T-helper 17 cell (primary cell): ENCODE measurements at places on chromosomes 7 and 10. TPM values are rescaled to one million over a fixed set of nuclear protein-coding genes. Genes with fewer than 3 reads are reported as not detected.

The HOXA11 gene
- not detected for total RNA-seq

The RARRES2 gene
- total RNA-seq = not detected

The VWC2 gene
- total RNA-seq = not detected

DNA sequence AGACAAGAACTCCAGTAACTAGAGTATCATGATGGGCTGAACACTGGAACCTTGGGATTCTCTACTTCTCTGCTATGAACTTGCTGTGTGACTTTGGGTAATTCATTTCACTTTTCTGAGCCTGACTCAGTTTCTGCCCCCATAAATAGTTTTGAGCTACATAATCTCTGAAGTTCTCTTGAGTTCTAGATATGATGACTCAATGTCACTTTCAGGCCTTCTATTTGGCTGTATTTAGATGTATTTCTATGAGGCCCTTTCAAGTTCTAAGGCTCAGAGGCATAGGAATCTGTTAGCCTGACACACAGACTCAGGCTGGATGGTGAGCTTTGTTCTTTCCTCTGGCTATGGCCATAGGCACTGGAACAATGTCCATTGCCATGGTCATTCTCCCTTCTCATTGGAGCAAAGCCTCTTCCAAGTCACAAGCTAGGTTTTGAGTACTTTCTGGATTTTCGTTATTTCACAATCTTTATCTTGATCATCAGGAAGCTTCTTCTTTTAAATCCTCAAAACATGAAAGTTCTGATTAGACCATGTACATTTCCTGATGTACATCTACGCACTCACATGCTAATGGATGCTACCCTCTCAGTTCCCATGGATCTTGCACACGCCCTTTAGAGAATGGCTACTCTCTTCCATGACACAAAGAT is 101.6 kb downstream of the TES start:
- DNase-seq = no peak

The URGCP gene
- 22.0 TPM for total RNA-seq

The DYDC2 gene
- total RNA-seq = not detected

The SMKR1 gene
- total RNA-seq = 0.77 TPM

- DNase-seq = no peak
Observed at GRCh38 chr10:132984008-132984295, 41.6 kb upstream of the CFAP46 start.

- no peak for DNase-seq
Observed at GRCh38 chr10:45180946-45181875, 134.2 kb downstream of the OR13A1 start.

GRCh38 chr10:62554632-62555199 is 180.5 kb downstream of the ZNF365 start:
- no peak for DNase-seq

DNA sequence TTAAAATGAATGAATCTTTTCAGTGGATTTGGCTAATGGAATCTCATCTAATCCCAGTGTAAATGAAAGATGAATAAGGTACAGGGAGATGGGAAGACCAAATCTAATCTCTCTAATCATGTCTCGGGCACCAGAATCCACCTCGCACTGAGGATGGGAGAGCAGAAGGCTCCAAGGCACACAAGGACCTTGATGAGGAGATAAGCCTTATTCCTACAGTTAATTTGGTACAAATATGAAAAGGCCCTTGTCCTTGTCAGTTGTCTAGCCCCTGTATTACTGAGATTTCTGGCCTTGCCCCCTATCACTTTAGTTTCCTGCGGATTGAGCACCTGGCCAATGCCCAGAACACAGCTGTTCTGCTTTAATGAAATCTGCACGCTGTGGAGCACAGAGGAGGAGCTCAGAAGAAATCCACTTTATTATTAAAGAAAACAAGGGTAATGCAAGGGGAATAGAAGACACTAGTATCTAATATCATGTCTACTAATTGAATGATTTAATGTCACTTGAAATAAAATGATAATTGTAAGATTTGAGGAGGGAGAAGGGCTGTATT is 321.4 kb upstream of the HGF start:
- no peak for DNase-seq

- no peak for DNase-seq
Observed at GRCh38 chr7:47040795-47041347, 541.0 kb downstream of the TNS3 start.

The BBS9 gene
- 25.3 TPM for total RNA-seq

DNA sequence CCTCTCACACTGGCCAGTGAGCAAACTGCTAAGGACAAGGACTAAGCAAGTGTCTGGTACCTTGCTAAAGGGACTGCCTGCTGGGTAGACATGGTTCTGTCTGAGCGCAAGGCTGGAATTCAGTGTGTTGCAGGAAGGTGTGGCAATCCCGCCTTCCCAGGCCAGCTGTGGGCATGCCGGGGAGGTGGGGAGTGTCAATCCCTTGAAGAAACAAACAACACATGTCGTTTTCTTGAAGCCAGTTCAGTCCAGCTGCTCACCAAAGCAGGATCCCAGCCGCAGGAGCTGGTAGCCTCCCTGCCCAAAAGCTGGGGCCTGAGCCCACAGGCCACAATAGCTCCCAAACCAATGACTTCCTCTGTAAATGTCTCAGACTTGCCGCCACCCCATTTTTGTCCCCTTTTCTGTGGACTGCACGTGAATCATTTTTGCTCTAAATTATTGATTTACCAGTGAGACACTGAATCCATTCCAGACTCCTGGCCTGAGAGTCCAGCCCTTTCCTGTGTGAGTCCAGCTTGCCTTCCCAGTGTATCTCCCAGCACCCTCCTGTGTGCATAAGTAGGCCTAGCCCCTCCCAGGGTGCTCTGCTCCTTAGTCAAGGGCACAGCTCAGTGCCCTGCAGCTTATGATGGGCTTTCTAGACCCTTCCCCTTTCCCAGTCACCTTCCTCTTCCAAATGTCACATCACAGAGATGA is 166.8 kb downstream of the RGS10 start:
- no peak for DNase-seq

The PRKG1 gene
- 0.27 TPM for total RNA-seq

- DNase-seq = no peak
Observed at GRCh38 chr10:74746813-74747212, 79.6 kb upstream of the KAT6B start.

DNA sequence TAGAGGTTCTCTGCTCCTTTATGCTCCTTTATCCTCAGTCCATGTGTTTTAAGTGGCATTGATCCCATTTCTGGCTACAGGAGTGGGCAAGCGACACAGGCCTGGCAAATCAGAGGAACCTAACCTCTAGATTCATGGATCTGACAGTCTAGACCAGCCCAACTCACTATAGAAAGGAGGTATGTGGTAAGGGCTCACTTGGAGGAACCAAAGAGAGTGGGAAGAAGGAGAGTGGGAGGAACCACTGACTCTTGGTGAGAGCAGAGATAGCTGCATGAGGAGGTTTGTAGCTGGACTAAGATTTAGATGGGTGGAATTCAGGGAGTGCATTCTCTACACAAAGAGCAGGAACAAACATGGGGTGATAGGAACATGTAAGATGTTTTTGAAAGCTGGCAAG is 11.6 kb upstream of the FRAT1 start:
- no peak for DNase-seq

The PLEKHA1 gene
- total RNA-seq = 25.6 TPM

GRCh38 chr7:90931986-90932916 is 332.0 kb upstream of the FZD1 start:
- DNase-seq = no peak

GRCh38 chr7:156725073-156725472 is 84.5 kb downstream of the RNF32 start:
- DNase-seq = no peak

The CRYGN gene
- 0.99 TPM for total RNA-seq

The PLEKHS1 gene
- not detected for total RNA-seq

GRCh38 chr7:91373111-91373800 is 109.0 kb downstream of the FZD1 start:
- no peak for DNase-seq

- DNase-seq = no peak
Observed at GRCh38 chr10:101466016-101466912, 112.3 kb downstream of the BTRC start.

DNA sequence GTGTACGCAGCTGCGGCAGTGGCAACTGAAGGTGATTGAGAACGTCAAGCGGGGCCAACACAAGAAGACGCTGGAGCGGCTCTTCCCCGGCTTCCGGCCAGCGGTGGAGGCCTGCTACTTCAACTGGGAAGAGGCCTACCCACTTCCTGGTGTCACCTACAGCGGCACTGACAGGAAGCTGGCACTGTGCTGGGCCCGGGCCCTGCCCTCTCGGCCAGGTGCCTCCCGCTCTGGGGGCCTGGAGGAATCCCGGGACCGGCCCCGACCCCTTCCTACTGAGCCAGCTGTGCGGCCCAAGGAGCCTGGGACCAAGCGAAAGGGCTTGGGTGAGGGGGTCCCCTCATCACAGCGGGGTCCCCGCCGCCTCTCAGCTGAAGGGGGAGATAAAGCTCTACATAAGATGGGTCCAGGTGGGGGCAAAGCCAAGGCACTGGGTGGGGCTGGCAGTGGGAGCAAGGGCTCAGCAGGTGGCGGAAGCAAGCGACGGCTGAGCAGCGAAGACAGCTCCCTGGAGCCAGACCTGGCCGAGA is 6.5 kb downstream of the ZSWIM8 start:
- no peak for DNase-seq

The C10orf62 gene
- not detected for total RNA-seq

The LMOD2 gene
- total RNA-seq = not detected

DNA sequence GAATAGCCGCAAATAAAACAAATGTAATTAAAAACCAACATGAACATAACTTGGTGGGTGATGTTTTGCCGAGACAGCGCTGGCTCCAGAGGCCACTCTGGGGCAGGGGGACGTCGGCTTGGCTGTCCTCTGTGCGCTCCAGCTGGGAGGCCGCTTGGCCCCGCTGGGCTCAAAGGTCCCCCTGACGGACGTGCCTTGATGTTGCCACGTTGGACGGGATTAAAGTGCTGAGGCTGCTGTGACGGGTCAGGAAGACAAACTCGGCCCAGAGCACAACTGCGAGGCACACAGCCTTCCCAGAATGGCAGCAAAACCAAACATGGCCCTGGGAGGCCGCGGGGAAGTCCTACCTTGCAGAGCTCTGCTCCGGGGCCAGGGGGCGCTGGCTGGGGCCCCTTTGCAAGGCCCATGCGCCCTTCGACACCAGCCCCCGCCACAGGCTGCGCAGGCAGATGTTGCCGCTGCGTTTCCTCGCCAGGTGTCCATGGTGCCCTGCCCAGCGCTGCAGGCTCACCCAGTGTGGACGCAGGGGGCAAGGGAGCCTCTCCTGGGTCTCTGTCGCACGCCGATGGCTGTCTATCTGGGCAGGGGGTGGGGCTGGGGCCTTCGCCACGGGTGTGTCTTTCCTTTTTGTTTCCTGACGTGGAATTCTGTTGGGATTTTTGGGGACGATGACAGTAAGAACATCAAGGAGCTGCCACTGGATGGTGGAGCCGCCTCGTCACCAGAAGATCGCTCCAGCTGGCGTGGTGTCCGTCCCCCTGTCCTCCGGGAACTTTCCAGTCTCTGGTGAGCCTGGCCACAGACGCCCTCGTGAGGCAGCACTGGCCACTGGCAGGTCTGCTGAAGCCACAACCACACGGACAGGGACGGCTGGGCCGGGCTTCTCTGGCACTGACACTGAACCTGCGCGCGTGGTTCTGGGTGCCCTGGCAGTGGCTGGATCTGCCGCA is 99.6 kb upstream of the DIP2C start:
- DNase-seq = no peak

DNA sequence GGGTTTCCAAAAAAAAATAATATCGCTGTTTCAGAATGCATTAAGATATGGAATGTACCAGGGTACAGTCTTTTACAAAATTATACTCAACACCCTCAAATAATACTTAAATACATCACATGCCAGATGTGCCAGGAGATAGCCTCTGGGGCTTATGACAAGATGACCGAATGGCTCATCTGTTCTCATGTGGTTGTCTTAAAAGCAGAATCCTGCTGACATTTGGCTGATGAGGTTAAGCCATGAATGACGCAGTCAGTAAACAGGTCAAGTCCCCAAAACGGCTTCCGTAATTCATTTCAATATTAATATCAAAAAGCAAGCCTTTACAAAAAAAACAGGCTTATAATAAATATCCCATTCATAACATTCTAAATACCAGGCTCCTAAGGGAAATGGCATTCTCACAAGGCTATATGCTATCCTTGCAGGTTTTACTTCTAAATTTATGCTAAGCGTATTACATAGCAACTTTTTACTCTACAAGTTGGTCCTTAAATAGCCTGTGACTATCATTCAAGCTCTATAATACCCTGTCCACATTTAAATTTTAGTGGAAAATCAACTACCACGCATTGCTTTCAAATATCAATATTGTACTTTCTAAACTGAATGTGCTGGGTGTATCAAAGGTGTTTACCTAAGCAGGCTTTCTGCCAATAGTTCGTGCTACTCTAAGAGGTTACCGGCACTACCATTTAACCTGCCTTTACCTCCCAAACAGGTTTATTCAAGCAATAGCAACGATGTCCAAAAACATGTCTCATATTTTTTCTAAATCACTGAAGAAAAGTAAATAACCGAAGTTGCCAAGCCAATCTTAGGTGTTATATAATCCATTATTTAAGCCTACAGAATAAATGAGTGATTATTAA is 15.6 kb downstream of the SMURF1 start:
- DNase-seq = no peak
